HepG2 (cell line): ENCODE measurements at places on chromosomes 11 and 22. TPM values are rescaled to one million over a fixed set of nuclear protein-coding genes. Genes with fewer than 3 reads are reported as not detected.

The LRRC4C gene
- not detected in 2 replicates for polyA plus RNA-seq

The SREBF2 gene
- 72.6 and 108 TPM in 2 replicates for polyA plus RNA-seq

The MRPL23 gene
- 63.1 and 67.8 TPM in 2 replicates for polyA plus RNA-seq

The MMP13 gene
- polyA plus RNA-seq = 0.04 TPM in 1 of 2 replicates, not detected in the other

The CHEK1 gene
- polyA plus RNA-seq = 11.0 and 17.8 TPM in 2 replicates

The CRYBB1 gene
- polyA plus RNA-seq = not detected in 2 replicates

The CDCA5 gene
- 9.8 and 13.5 TPM in 2 replicates for polyA plus RNA-seq

The CTSD gene
- 230 and 408 TPM in 2 replicates for polyA plus RNA-seq
